SW 1271 (cell line): ENCODE measurements at places on chromosomes 11 and 22.

DNA sequence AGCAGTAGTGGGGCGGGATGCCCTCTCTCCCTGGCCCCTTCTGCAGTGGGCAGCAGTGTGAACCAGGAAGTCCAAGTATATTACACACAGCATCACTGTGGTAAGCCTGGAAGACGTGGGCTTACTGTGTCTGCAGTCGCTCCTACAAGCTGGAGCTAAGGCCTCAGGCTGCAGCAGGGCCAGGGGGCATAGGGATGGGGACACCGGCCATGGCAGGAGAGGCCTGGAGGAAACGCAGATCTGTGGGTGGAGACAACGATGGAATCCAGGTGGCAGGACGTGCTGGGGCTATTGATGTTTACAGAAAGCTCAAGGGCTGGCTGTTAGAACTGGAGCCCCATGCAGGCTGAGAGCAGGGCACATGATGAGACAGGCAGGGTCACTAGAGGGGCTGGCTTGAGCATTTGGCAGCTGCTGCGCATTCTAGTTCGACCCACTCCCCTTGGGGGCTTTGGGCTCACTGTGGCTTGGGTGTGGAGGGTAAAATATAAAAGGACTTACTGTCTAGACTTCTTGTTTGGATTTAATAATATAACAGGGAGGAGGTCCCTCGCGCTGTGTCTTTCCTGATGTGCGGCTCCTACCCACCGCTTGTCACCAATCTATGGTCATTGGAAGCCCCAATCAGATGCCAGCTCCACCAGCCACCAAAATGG lies 539.5 kb downstream of the TBC1D22A start:
- DNase-seq, result no peak

- no peak for DNase-seq
Measured at GRCh38 chr11:134229126-134229790, 4.8 kb downstream of the VPS26B start.

GRCh38 chr22:23513133-23513532 lies 67.0 kb downstream of the IGLL1 start:
- no peak for DNase-seq

DNA sequence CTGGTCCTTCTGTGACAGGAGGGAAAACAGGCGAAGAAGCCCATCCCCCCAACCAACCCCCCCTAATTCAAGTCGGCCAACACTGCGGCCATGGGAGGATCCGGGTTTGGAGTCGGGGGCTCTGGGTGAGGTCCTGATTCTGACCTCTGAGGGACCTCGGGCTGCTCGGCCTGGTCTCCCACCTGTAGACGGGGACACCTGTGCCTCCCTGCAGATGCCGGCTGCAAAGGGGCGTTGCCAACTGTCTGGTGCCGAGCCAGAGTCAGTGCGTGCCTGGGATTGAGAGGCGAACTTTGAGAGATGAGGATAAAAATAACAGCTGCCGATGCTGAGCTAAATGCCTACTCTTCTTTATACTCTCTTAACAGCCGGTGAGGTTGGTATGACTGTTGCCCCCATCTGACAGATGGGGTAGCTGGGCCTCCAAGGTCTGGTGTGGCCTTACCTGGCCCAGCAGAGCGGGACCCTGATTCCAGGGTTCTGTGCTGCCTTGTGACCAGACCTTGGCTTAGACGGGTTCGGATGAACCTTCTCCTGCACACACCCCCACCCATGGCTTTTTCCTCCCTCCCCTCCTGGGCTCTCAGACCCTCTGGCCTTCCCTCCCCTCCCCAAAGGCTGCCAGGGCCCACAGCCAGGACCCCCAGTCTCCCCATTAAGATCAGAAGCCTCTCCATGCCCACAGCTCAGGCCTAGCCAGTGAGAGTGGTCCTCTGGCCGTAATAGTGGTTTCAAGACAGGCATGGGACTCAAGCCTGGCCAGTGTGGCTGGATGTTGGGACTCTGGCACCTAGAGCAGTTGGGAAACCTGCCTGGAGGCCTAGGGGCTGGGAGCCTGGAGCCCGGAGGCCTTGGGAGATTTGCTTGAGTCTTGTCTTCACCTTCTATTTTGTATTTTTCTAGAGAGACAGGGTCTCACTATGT lies 41.7 kb downstream of the KCNJ4 start:
- no peak for DNase-seq

GRCh38 chr11:9047964-9048523 lies 43.4 kb downstream of the SCUBE2 start:
- DNase-seq, result no peak

DNA sequence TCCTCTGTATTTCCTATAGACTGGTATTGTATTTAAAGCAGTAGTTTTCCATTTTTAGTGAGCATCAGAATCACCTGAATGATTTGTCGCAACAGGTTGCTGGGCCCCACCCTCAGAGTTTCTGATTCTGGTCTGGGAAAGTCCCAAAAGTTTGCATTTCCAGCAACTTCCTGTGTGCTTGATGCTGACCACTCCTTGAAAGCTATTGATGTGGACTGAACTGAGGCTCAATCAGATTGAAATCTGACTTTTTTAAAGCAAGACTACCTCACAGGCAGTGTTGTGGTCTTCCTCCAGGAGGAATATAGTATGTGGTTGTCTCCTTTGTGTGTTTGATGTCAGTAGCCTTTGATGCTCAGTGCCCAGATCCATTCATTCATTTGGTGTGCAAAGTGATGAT lies 17.2 kb upstream of the MPZL2 start:
- no peak for DNase-seq

GRCh38 chr11:91755526-91755925 lies 469.1 kb upstream of the FAT3 start:
- no peak for DNase-seq

DNA sequence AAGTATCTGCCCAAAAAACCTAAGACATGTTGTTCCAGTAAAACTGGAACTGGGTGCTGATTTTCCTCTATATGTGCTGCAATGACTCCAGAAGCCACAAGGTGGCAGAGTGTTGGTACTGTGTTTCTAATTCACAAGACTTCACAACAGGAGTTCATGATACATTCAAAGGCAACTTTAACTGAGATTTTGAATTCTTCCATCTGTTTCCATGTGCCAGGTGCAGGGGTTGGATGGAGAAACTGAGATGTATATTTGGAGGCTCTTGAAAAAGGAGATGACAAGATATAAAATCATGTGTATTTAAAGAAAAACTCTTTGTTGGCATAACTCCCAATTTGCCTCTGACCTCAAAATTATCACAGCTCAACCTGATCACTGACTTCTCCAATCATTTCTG lies 1098.6 kb upstream of the CCDC90B start:
- DNase-seq, result peak; percentile 44

DNA sequence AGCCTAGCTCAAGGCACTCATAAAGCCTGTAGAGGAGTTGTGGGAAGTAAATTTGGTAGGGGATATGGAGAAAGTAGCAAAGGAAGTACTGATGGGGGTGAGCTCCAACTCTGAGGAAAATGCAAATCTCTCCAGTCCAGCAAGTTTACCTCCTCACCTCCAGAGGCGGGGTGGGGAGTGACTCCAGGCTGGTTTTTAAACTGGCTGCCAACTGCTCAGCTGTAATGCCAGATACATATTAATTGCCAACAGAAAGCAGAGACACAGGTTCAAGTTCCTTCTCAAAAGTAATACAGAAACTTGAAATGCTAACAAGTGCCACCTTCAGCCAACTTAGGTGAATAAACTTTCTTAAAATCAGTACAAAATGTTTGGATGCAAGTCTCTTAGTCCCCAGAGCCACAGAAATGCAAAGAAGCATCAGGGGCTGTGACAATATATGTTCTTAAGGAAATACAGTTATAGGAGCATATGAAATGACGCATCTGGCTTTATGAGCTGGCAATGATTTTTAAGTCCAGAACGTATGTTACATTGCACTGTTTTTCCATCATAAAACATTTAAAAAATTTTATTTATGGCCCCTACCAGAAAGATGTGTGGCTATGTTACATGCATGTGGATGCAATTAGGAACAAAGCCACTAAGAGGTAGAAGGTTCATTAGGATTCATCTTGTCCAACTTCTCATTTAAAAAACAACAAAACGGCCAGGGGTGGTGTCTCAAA lies 436.4 kb upstream of the CCDC90B start:
- no peak for DNase-seq

DNA sequence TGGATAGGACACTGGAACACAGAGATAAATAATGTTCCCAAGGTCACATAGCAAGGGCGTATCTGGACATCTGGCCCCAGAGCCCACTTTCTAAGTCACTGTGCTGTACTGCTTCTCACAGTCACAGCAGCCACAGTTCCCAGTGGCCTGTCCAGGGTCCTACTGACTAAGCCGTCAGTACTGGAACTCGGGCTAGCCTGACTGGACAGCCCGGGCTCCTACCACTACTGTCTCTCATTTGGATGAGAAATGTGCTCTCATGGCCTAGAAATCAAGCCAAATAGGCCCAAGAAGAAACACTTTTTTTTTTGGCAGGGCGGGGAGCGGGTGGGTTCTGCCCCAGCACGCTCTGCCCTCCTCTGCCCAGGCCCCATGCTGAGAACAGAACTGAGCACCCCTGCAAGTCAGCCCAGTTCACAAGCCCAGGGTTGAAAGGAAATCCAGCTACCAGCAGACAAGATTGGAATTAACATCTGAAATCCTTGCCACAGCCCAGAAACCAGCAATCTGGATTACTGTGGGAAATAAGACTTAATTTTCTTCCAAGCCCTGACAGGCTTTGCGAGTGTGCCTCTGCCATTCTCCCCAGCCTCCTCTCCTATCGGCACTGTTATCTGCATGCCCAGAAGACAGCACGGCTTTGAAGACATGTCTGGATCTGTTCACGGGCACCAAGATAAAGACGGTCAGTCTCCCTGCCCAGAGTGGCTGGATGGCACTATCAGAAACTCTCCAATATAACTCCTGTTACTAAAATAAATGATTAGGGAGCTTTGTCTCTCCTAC lies 182.9 kb upstream of the NCAM1 start:
- no peak for DNase-seq

GRCh38 chr11:44389963-44390605 lies 80.1 kb upstream of the ALX4 start:
- no peak for DNase-seq

DNA sequence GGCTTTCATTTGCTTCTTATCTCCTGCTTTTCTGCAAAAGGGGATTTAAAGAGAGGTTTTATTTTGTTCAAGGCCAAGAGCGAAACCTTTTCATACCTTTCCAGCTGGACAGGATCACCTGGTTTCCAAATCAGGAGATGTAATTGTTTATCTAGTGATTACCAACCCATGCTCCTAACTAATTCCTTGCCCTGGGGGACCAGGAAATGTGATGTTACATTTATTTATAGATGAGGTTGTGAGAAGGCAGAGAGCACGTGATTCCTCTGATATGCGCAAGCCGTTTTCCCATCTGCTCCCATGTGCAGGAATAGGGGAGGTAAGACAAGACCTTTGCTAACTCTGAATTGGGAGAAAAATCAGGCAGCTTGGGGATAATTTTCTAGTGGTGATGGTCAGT lies 507.2 kb upstream of the LARGE1 start:
- DNase-seq, result no peak

DNA sequence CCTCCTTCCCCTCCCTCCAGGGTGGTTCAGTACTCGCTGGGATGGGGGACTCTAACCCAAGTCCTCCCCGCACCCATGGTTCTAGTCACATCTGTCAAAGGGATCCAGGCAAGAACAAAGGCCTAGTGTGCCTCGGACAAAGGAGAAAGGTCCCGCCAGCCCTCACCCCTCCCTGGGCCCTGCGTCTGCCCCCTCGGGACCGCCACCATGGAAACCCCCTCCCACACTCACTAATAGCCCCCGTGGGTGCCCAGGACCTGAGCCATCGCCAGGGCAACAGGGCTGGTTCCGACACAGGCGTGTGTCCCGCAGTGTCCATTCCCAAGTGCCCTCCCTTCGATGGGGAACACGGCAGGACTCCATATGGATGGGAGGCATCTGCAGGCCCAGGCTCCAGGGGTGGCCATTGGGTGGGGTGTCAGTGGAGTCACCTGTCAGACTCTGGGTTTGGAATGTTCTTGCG lies 5.1 kb upstream of the CARNS1 start:
- DNase-seq, result no peak
